ENCODE measurements at places on chromosomes 5 and 9.

DNA sequence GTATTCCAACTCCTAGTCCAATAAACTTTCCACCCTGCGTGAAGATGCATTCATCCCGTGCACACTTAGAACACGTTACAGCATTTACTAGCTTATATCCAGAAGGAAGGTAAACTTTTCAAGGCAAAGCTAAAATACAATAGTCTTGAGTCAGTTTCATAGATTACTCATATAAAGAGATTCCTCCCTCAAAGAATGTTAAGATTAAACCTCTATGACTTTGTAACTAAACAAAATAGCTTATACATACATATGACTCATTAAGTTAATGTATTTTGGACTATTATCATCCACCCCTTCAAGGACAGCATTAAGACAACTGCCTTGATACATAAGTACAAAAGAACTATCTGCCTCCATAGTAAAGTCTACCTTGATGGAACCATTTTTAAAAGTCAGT lies 36.1 kb downstream of the TLE1 start:
- no peak for DNase-seq

DNA sequence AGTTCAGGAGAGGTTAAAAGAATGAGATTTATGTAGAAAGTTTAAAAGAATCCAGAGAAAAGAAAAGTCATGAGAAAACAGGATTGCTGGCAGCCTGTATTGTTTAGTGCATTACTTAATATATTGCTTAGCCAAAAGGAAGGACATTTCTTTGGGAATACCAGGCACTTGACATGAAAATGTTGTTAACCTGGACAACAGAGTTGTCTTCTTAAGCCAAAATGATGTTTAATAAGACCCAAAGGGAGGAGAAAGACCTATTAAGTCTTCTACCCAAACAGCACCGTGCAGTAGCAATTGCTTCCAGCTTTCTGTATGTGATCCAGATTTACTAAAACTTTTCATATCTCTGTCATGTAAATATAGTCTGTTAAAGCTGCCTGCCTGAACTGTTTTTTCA lies 74.0 kb upstream of the PRLR start:
- no peak for DNase-seq

- DNase-seq, result no peak
Observed at GRCh38 chr9:134885679-134886412, 5.2 kb downstream of the FCN2 start.

DNA sequence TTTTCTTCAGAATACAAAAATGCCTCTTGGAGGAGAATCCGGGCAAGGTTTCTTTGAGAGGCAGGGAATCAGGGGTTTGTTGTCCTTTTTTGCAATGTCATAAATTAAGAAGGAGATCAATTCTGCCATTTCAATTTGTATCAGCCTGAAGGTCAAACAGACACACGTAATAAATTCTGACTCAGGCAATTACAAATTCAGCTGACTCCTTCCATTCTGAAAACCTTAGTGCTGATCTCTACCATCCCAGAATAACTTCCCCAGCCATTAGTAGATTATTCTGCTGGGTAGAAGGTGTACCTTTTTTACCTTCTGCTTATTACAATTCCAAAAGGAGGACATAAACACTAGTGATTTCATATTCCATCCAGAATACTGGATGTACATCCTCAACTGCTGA lies 516.6 kb downstream of the AGTPBP1 start:
- no peak for DNase-seq

GRCh38 chr9:15277400-15278090 lies 29.5 kb downstream of the TTC39B start:
- DNase-seq, result no peak

GRCh38 chr5:135087950-135088349 lies 53.9 kb upstream of the PITX1 start:
- no peak for DNase-seq

- DNase-seq, result no peak
Observed at GRCh38 chr9:133666387-133666786, 30.2 kb downstream of the DBH start.

DNA sequence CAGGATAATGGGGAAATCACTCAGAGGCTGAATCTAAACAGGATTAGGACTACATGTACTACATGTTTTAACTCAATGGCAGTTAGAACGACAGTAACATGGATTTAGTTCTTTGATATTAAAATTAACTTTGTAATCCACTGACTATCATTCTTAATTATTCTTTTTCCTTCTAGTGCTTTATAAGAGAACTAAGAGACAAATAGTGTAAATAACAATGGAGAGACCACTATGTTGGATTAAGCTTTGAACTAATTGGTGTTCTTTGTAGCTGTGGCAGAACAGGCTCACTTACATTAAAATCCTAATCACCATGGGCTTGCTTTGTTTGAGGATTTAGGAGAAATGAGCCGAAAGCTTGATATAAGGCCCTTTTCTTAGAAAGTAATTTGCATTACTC lies 18.8 kb downstream of the NMRK1 start:
- DNase-seq, result no peak

DNA sequence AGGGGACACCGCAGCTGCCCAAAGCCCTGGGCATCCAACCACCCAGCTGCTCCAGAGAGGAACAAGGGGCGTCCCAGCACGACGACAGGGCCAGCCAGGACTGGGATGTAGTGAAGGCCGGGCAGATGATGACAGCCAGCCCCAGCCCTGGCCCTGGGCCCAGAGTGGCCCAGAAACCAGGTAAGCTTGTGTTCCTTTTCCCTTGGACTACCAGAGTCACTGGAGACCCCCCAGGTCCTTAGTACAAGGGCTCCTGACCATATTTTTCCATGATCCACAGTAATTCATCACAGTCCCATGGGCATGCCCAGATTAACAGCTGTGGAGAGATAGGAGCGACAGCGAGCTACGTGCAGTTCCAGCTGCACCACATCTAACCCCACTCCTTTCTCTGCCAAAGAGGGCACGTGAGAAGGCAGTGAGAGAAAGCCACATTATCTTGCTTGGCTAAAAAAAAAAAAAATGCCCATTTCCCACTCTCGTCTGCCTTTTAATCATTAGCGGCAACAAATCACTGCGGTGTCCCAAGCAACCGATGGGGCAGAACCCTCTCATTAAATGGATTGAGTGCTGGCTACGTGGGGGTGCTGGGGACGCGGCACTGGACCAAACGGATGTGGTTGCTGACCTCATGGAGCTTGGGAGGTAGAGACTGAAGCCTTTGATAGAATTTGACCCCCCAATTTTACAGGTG lies 21.7 kb upstream of the SYNPO start:
- DNase-seq, result no peak

- no peak for DNase-seq
Observed at GRCh38 chr5:139064613-139065012, 133.6 kb downstream of the SIL1 start.

DNA sequence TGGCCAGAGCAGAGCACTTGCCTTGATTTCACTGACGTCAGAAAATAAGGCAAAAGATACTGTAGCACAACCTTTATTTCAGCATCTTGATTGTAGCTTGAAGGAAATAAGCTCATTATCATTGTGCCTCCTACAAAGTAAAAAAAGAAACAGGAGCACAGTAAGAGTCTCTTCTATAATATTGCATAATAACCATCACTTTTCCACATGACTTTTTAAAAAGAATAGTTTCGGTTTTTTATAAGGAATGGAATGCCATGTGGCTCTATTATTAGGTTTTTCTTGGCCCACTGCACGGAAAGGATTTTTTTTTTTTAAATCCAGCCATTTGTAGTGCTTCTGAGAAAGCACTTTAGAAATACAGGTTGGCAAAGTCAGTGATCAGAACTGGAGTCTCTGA lies 655.3 kb downstream of the LRRC70 start:
- no peak for DNase-seq

DNA sequence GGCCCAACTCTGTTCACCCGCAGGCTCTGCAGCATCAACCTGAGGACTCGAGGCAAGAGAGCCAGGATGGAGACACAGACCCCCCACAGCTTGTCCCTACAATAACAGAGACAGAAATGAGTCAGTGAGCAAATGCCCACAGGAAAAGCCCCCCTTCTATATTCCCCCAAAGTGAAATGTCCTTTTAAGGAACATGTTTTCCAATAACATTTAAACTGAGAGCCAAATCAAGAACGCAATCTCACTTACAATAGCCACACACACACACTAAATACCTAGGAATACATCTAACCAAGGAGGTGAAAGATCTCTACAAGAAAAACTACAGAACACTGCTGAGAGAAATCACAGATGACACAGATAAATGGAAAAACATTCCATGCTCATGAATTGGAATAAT lies 49.0 kb downstream of the TEX10 start:
- no peak for DNase-seq

DNA sequence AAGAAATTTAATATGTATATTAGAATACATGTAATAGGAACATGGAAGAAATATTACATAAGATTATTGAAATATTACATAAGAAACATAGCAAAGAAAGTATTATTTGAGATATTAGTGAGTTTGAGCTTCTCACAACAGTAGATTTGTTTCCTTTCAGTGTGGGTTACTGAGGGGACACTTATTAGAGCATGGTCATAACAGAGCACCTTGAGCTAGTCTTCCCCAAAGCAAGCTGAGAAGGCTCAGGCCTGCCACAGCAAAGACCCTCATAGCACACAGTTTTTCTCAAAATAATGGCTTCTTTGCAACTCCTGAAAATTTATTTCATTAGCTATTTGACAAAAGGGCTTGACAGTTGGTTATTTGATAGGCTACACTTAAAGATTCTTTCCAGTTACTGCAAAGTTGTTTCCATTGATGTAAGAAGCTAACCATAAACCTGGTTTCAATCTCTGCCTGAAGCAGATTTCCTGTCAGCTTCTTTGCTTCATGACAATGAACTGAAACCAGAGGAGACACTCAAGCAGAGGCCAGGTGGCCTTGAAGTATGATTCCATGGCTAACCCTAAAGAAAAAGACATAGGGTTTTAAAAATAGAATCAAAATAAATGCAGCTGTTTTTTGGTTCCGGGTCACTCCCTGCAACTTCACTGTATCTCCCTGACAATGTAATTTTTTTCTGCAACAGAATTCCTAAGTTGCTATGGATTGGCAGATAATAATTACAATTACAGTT lies 68.6 kb downstream of the ERMP1 start:
- no peak for DNase-seq

- DNase-seq, result no peak
Observed at GRCh38 chr5:167348251-167348926, 943.1 kb upstream of the WWC1 start.

- no peak for DNase-seq
Observed at GRCh38 chr5:54663866-54664265, 146.3 kb downstream of the SNX18 start.

- DNase-seq, result no peak
Observed at GRCh38 chr5:52065182-52065581, 681.9 kb downstream of the ISL1 start.

DNA sequence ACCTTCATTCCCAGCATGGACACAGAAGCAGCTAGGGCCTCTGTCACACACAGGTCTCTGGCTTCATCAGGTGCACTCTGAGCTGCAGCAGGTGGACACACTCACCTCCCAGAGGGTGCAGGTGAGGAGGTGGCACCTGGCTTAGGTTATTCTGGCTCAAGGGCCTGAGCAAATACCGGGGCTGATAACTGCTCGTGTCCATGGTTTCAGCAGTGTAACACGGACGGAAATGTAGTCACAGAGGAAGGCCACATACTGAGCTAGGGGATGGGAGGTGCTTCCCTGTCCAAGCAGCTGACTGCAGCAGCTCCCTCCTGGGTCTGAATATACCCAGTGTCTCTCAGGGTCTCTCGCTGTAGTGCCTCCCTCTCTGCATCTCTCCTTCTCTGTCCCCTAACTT lies 5.7 kb downstream of the PHF2 start:
- DNase-seq, result no peak

DNA sequence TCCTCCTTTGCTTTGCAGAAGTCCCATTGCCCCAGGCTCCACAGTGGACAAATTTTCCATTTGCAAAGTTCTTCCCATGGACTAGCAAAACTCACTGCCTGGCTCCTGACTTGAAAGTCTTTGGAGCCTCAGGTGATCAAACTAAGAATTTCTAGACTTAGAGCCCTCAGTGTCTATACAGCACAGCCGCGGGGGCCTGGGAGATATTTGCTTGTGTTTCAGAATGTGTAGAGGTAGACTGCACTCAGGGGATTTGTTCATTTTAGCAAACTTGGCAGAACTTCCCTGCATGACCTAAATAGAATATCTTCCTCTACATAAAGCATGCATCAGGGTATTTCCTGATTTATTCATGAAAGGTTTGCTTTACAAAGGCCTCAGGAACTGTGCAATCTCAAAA lies 384.2 kb upstream of the ZNF462 start:
- DNase-seq, result no peak

DNA sequence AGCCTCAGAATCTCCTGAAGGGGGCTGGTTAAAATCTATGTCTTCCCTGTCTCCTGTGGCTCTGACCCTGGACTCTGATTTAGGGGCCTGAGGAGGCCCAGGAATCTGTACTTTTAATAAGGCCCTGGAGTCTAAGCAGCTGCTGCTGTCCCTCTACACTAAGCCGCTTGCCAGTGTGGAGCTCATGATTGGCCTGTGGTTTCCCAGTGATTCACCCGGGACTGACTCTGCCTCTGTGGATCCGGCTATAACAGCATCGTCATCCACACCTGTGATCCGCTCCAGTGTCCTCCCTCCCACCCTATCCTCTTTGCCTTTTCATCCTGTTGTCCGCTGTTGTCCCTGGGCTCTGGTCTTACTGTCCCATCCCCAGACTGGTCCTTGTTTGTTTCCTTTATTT lies 3.7 kb downstream of the SLC31A2 start:
- DNase-seq, result no peak

DNA sequence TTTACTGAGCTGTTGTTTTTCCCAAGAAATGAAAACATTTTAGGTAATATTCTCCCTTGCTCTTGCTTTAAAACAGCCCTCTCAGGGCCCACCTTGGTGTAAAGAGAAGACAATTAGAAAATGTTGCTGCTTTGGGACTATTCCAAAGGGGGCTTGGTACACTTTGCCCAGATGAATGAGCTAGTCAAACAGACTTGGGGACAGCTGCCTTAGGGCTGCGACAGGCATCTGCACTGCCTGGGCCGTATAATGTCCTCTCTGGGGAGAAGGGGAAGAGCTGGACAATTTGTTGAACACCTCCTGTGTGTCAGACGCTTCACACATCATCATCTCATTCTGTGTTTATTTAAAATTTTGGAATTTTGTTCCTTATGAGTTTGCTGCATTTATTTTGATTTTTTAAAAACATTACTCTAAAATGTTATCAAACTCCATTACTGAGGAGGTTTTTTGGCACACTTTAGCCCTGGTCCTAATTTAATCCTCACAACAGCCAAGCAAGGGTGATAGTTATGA lies 28.8 kb downstream of the C5orf58 start:
- DNase-seq, result no peak

DNA sequence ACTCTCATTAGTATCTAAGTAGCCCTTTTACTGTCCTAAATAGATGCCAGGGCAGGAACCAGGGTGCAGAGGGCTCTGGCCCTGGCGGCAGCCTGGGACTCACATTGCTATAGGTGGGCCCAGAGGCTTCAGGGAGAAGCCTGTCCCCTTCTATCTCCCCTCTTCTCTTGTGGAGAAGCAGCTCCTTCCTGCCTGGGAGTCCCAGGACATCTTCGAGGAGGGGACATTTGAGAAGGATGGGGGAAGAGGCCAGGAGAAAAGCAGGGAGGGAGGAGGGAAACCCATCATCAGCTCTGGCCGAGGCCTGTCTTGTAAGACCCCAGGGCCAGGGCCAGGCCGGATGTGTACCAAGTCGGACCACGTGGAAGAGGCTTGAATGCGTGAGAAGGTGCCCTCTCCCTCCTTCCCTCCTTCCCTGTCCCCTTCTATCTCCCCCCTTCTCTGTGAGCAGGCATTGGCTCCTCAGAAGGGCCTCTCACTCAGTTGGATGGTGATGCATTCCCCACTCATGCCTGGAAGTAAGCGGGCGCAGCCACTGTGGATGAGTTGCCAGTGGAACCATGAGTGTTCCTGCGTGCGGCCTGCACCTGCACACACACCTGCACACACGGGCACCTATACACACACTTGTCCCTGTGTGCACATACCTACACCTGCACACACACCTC lies 20.7 kb upstream of the LPCAT1 start:
- no peak for DNase-seq

GRCh38 chr5:39426051-39426745 lies 1.4 kb upstream of the DAB2 start:
- no peak for DNase-seq

Data from T47D (cell line).